ENCODE measurements at places on chromosomes 3 and 15.

DNA sequence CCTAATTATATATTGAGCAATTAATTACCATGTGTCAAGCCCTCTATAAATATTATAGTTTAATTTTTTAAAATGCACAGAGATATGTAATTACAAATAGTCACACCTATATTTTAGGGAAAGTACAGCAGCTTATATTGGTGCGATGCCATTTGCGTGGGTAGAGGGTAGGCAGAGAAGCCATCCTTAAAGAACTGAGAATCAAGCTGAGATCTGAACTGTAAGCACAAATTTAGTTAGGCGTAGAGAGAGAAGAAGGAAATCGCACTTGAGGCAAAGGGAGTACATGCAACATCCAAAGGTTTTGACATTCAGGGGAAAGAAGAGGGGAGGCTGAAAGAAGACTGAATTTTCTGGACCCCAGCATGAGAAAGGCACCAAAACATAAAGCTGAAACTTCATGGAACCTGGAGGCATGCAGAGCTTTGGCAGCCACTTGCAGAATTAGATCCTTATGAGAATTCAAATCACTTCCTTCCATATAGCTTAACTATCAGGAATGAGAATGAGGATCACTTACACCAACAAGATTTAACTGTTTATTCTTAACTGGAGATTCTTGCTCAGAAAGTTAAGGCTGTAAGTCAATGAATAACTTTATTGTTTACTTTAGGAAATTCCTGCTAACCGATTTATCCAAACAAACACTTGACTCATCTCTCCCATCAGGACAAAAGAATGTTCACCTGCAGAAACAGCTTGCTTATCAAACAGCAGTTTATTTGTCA lies 114.3 kb downstream of the TGFBR2 start:
- no peak for DNase-seq

- DNase-seq: no peak
These were observed 60.9 kb upstream of the ITGA11 start for GRCh38 chr15:68492855-68493254.

DNA sequence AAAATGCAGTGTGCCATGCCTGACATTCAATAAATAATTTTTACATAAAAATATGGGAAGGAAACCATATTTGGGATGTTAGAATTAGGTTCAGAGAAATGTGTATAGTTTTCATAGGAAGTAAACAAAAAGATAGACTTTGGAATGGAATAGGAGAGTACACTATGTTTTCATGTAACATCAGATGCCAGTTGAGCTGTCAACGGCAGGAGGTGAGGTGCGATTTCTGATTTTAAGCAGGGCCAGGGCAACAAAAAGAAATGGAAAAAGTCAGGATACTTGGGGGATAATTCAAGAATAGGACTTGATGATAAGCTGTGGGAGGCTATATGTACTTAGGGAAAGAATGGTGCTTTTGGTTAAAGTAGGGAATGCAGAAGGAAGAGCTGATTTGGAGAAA lies 639.5 kb downstream of the OTOL1 start:
- no peak for DNase-seq

- no peak for DNase-seq
These were observed 204.4 kb downstream of the FMN1 start for GRCh38 chr15:32990071-32990470.
